ENCODE measurements at places on chromosomes 1 and 21.

GRCh38 chr1:223771814-223772770 is 59.8 kb downstream of the CAPN2 start:
- no peak for DNase-seq

GRCh38 chr1:46487818-46488218 is 1.8 kb upstream of the DMBX1 start:
- no peak for DNase-seq

- no peak for DNase-seq
Observed at GRCh38 chr1:16180291-16180824, 24.5 kb upstream of the EPHA2 start.

DNA sequence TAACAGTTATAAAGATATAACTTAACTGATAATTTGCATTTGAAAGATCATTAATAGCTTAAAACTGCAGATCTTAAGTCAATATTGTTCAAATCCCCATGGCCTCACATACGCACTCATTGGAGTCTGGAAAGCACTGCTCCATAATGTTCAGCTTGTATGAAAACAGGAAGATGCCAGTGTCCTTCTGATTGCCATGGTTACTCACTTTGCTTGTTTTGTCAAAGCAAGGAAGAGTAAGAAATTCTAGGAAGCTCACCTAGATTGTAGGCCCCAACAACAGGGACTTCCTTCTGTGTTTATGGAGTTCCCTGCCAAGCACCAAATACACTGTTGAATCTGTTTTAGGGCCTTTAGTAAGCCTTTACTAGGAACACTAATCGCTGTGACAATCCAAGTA is 10.9 kb downstream of the GAS5 start:
- no peak for DNase-seq

DNA sequence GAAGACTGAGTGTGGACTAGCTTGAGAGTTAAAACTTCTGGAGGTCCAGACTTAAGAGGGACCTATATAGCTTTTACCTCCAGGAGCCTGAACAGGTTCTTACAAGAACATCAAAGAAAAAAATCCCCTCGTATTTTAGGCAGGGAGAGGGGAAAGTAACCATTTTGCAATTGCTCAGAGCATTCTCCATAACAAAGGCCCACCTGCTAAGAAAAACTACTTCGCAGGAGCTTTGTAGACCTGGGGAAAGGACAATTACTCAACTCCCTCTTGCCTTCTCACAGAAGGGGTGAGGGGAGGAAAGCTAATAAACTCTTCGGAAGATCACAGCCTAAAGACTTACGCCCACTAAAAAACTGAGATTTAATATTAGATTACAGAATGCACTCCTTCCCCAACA is 86.3 kb downstream of the RERE start:
- no peak for DNase-seq

- DNase-seq, result no peak
Observed at GRCh38 chr1:163048869-163049268, 20.3 kb upstream of the RGS4 start.

DNA sequence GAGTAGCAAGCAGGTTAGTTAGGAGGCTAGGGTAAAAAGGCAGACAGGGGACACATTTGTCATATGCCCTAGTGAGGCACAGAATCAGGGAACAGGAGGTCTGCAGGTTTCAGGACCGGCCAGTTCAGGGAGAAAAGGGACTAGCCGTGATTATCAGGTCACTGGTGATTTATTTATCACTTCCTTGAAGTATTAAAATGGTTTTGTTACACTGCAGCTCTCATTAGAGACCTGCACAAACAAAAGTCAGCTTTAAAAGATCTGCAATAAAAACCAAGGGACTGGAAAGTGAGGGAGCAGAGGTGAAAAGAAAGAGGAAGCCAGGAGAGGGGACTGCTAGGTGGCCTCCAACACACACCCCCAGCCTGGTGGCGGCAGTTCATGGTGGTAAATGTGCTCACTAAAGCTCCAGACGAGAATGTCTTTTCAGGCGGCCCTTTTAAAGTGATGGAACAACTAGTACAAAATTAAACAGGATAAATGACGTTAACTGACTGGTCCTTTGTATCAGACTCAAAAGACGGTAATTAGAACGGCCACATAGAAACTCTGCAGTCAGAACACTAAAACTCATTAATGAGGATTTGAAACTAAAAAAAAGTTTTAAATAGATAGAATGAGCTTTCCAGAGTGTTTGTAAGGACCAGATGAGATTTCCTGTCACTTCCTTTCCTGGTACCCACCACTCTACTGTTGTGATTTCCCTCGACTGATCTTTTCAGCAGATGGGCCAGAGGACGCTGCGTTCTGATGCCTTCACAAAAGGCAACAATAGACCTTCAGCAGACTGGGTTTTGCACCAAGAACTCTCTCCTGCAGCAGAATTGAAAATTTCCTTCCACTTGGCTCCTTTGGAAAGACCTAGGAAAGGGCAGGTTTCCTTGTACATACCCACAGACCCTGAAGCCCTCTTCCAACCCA is 136.8 kb downstream of the NTPCR start:
- no peak for DNase-seq

DNA sequence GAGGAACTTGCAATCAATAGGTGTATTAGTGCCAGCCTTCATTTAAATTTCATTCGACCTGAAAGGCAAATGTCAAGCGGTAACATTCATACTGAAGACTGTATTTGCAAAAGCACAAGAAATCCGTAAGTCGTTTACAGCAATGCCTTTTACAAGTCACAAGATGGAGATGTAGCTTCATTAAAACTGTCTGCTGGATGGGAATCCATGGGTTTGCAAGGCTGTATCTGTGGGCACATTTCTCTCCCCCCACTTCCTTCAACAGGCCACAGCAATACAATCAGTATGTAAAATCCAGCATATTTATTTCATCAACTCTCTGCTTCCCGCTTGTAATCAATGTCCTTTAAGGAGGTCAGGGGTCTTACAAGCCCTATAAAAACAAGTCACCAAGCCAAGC is 147.1 kb downstream of the SLC45A1 start:
- no peak for DNase-seq

DNA sequence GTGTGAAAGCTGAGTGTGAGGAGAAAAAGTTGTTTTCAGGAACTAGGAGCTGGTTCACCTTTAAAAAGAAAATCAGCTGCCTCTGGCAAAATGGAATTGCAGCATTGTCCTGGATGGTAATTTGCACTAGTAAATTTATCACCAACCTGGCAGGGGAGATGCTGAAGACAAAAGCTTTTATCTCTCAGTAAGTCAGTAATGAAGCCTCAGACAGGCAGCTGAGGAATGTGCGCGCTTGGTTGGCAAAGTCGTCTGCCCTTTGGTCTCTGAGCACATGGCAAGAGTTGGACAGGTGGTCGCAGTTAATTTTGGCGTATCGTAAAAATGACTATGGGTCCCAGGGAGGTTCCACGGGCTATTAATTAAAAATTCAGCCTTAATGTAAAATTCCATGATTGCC is 131.9 kb downstream of the BACH1 start:
- DNase-seq, result no peak

DNA sequence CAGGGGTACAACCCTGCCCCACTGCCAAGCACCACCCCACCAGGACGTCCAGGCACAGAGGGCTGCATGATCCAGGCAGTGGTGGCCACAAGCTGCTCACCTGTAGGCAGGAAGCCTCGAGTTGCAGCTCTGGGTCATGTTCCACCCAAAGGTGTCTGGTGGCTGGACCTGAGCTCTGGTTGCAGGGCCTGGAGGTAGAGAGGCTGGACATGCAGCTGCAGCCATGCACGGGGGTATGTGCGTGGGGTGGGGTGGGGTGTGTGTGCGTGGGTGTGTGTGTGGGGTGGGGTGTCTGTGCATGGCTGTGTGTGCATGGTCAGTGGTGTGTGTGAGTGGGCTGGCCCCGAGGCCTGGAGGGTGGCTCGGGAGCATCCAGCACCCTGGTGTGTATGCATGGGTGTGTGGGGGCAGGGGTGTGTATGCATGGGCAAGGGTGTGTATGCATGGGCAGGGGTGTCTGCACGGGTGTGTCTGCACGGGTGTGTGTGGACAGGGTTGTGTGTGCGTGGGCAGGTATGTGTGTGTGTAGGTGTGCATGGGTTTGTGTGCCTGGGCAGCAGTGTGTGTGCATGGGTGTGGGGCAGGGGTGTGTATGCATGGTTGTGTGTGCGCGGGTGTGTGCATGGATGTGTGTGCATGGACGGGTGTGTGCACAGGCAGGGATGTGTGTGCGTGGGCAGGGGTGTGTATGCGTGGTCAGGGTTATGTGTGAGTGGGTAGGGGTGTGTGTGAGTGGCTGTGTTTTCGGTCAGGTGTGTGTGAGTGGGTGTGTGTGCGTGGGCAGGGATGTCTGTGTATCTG is 15.6 kb downstream of the ARHGEF16 start:
- DNase-seq, result no peak

DNA sequence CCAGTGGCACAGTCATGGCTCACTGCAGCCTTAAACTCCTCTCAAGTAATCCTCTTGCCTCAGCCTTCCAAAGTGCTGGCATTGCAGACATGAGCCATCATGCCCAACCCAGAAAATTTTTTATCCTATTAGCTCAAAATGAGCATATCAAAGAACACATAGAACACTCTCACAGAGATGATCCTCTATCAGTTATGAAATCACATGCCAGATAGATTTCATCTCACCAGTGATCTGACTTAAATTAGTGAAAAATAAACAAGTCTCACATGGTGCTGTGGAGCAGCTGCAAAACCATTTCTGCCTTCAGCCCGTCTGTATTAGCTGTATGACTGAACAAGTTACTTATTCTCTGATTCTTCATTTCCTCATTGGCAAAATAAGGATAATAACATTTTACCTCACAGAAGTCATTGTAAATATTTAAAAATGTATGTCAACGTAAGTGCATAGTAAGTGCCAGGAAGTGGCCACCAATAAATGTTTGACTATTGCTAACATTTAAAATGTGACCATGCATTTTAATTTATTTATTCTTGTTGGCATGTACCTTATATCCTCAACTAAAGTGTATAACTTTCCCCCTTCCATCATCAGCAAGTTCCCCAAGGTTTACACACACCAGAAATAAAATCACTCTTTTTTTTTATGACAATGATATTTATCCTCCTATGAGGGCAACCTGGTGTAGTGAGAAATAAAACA is 29.0 kb upstream of the SLC19A2 start:
- DNase-seq, result no peak

GRCh38 chr1:61089741-61090140 is 7.4 kb downstream of the NFIA start:
- DNase-seq, result no peak

DNA sequence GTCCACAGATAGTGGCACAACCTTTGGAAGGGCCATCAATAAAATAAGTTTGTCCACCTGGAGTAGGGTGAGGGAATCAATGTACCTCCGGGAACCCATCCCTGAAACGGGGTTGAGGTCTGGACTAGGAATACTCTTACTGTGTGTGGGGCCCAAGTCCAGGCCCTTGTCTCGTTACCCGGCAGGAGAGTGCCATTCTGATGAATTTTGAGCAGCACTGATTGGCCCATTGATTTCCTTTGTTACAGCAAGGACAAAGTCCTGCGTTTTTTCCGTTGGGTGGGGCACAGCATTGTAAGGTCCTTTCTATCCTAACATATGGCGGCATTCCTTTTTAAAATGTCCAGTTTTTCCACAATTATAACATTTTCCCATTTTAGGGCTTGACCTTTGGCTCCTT is 75.2 kb downstream of the AXDND1 start:
- no peak for DNase-seq

- no peak for DNase-seq
Observed at GRCh38 chr1:66316464-66317247, 217.3 kb upstream of the SGIP1 start.

DNA sequence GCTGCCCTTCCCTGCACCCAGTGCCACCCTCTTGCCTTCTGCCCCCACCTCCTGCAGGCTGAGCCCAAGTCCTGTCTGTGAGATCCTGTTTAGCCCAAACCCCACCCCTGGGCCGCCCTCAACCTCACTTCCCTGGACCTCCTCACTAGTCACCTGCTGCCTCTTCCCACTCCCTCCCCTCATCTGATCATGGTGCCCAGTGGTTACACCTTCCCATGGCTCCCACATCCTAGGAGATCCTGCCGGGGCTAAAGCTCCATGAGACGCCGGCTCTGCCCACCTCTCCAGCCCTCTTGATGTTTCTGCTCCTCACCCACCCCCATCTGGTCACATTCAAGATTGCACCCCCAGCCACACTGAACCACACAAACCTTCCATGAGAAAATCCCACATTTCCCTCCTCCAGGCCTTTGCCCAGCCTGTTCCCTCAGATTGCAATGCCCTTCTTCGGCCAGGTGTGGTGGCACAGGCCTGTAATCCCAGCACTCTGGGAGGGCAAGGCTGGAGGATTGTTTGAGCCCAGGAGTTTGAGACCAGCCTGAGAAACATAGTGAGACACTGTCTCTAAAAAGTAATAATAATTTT is 17.0 kb downstream of the TTC39A start:
- no peak for DNase-seq

DNA sequence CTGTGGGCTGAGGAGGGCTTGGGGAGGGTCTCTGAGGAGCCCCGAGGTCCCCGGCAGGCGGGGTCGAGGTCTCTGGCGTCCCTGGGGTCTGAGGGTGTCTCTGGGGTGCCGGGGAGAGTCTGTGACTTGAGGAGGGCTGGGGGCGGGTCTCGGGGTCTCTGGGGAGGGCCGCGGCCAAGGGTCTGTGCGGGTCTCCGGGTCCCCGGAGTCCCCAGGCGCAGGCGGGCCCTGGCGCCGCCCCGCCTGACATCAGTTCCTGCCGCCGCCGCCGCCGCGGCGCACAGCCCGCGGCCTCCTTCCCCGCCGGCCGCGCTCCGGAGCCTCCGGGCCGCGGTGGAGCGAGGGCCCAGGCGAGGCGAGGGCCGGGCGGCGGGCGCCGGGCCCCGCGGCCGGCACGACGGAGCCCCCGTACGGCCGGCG is at the start of gene PLEKHM2:
PLEKHM2 (plus strand) TSS at position 279 of the 420 bp plus-strand sequence. CDS start 239 bp downstream, outside the sequence.
- peak; percentile 51 for DNase-seq

DNA sequence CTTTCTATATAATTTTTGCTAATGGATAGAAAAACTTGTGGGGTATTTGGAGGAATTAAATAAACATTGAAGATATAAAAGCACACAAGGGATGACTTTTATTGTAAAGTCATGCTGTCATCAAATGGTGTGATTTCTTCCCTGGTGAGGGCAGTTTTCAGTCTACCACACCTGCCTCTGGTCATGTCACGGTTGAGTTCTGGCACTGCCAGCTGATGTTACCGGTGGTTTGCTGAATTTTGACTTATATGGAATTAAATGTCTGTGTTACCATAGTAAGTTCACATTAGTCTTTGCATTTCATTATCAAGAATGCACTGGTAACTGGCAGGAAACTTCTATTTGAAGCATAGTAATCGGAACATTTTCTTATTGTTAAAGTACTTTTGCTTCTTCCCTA is 13.4 kb downstream of the S1PR1 start:
- DNase-seq, result no peak

Data from activated naive CD4-positive, alpha-beta T cell (primary cell).